WERI-Rb-1 (cell line): ENCODE measurements at places on chromosomes 7 and 10.

DNA sequence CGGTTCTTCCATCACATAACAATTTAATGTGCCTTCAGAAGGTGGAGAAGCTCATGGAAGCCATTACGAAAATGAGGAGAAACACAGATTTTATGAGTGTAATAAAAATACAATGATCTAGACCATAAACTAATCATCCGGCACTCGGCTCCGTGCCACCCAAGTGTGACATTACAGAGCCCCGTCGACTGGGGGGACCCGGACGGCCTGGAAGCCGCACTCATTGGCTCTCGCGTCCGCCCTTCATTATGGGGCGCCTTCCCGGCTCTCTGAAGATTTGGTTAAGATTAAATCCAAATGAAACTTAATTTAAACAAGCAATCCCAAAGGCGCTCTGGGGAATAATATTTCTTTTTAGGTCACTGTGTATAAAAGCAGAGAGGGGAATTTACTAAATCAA is 242.6 kb downstream of the DNAJB6 start:
- DNase-seq = no peak

GRCh38 chr10:17001961-17002749 is 127.5 kb downstream of the CUBN start:
- no peak for DNase-seq

DNA sequence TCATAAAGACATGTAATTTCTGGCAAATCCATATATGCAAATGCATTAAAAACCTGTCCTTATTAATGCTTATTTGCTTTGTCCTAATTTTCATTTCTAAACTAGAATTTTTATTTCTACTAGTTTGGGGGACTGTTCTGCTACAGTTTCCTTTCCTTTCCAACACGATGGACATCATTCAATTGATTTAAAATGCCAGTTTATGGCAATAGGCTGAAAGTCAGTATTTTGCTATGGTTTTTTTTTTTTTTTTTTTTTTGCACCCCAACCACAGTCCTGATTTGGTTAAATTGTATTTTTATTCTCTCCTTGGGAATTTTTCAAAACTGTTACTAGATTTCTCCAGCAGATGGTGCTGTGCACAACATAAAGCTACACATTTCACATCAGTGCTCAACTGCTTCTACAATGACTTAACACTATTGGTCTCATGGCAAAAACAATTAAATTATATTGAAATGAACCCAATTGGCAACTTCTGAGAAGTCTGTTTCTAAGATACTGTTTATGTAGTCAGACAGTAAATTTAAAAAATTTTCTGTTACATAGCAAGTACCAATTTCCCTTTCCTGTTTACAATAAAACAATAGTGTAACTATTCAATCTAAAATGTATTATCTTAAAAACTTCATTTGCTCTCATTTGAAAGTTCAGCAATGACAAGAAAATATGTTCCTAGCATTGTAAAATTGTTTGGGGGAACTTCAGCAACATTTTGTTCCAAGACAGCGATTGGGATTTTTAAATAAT is 193.8 kb upstream of the CCDC6 start:
- DNase-seq = no peak

GRCh38 chr7:151836191-151836926 is 40.6 kb downstream of the PRKAG2 start:
- no peak for DNase-seq

GRCh38 chr7:127539116-127539515 is 46.3 kb downstream of the GCC1 start:
- DNase-seq = no peak
